ENCODE measurements at places on chromosomes 16 and 17.
A peak's percentile ranks its signal among the peaks of the same experiment; 100 is the strongest.

- DNase-seq = no peak
Observed at GRCh38 chr17:73013816-73014663, 78.4 kb downstream of the SLC39A11 start.

GRCh38 chr17:67095803-67096202 lies 51.4 kb downstream of the CACNG1 start:
- DNase-seq = no peak

DNA sequence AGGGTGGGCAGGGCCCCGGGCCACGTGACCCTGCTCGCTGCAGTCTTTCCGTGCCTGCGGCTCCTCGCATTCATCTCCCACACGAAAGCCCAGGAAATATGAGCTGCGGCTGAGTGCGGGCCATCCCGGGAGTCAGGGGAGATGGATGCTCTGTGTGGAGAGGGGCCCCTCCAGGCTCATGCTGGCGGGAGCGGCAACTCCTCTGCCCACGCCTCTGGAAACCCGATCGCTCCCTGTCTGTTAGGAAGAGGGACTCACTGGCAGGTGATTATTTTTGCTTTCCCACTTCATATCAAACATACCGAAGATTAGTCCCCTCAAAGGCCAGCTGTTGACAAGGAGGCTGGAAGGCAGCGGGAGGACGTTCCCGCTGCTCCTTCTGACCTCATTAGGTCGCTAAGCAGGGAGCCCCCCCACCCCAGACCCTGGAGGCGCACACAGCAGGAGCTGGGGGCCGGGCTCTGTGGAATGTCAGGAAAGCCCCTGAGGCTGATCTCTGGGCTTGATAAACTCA lies 228.5 kb downstream of the FOXL1 start:
- no peak for DNase-seq

DNA sequence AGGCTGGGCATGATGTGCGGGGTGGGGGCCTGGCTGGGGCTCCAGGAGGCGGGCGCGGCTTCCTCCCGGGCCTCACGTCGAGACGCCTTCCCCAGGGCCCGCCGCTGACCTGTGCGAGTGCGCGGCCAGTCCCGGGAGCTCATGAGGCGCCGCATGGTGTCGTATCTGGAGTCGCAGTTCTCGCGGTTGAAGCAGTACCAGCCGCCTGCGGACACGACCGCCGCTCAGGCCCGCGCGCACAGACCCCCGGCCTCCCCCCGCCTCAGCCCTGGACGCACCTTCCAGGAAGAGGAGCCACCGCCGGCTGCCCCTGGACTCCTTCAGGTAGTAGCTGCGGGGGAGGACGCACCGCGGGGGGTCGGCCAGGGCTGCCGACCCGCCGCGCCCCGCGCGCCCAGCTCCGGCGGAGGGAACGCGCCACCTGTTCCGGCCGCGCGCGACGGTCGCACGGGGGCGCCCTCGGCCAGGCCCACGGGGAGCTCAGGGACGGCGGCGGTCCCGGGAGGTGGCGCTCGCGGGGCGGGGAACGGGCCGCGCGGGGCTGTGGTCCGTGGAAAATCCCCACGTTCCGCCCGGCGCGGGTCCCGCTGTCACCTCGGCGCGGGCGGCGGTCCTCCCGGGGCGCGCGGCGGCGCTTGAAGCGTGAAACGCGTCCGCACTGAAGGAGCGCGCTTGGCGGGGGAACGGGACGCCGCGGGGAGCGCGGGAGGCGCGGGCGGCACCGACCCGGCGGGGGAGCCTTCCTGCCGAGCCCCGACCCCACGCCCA lies 1.4 kb downstream of the NOTUM start:
- DNase-seq = peak; percentile 83

DNA sequence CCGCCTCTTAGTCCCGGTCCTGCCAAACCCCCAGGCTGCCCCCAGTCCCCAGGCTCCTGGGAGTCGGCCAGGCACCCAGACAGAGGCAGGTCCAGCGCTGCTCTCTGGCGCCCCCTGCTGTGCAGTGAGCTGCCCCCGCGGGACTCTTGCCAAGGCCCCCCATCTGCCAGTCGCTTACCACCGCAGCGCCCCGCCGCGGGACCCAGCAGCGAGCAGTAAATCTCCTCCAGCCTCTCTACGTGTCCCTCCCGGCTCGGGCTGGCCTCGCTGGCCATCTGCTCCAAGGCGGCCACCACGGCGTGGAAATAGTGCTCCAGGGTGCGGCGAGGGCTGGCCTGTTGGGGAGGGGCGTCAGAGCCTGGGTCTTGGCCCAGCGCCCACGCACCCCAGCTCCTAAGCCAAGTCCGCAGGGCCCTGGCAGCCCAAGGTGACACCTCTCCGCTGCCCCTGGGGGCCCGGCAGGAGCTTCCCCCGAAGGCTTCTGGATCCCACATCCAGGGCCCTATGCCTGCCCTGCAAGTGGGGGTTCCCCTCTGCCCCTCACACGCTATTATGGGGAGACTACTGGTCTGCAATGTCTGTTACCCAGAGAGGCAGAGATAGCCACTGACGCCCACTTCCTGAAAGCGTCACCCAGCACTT lies 33.7 kb upstream of the MFSD6L start:
- peak; percentile 59 for DNase-seq

DNA sequence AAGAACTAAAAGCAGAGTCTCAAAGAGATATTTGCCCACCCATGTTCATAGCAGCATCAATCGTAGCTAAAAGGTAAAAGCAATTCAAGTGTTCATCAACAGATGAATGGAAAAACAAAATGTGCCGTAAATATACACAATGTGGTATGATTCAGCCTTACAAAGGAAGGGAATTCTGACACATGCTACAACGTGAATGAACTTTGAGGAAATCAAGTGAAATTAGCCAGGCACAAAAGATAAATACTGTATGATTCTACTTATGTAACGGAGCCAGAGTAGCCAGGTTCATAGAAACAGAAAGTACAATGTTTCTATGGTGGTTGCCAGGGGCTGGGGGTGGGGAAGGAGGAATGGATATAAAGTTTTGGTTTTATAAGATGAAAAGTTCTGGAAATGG lies 57.8 kb upstream of the IL34 start:
- DNase-seq = no peak

GRCh38 chr17:58249270-58250133 lies 11.1 kb downstream of the LPO start:
- peak; percentile 83 for DNase-seq

DNA sequence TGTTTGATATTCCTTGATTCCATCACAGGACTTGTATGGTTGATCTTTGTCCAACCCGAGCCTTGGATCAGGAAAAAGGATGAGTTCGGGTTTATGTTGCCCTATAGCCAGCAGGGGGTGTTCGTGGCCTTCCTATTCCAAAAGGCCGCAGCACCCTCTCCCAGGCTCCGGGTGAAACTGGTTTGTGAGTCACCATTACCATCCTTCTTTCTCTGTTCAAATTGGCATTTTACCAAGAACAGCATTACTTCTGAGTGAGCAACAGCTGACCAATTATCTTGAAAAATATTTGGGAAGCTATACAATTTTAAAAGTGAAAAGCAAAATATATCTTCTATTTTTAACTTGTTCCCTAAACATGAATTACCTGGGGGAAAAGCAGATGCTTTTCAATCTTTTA lies 24.3 kb upstream of the KRT20 start:
- peak; percentile 82 for DNase-seq

GRCh38 chr16:84999200-84999599 lies 12.1 kb downstream of the ZDHHC7 start:
- DNase-seq = no peak

GRCh38 chr17:15654886-15655561 lies 29.1 kb downstream of the TRIM16 start:
- no peak for DNase-seq

DNA sequence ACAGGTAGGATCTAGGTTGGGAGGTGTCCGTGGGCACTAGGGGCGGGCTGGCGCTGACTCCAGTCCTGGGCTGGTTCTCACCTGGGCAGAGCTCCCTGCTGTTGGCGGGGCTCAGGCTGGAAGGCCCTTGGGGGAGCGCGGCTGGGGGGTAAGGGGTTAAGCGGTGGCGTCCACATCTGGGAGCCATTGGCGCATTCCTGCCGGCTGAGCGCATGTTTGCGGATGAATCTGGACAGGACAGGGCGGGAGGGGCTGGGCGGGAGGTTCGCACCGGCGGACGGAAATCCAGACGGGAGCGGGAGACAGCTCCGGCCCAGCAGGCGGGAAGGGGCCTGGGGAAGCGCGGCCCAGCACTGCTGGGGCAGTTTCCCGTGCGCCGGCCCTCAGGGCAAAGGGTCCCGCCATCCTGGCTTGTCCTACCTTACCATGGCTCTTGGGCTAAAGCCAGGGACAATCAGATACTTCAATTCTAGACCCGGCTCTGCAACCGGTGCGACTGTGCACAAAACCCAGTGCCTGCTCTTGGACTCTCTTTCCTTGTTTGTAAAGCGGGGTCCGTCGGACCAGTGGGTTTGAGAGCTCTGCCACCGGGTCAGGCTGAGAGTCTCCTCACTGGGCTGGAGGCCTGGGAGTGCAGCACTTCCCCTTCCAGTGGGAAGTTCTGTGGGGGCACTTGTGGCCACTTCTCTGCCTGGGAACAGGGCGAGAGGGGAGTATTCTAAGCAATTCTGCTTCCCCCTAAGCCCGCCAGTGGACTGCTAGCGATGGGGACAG lies 7.8 kb downstream of the RARA start:
- no peak for DNase-seq

GRCh38 chr17:332023-332422 lies 20.6 kb downstream of the RPH3AL start:
- DNase-seq = no peak

GRCh38 chr17:42272162-42272907 lies 3.9 kb downstream of the STAT5B start:
- DNase-seq = no peak

DNA sequence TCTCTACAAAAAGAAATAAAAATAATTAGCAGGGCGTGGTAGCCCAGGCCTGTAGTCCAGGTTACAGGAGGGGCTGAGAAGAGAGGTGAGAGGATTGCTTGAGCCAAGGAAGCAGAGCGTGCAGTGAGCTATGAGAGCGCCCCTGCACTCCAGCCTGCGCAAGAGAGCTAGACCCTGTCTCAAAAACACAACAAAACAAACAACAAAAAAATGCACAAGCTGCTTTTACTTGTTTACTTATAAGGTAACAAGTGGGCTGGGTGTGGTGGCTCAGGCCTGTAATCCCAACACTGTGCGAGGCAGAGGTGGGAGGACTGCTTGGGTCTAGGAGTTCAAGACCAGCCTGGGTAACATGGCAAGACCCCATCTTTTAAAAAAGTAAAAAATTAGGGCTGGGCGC lies 1.7 kb downstream of the CYTH1 start:
- no peak for DNase-seq

DNA sequence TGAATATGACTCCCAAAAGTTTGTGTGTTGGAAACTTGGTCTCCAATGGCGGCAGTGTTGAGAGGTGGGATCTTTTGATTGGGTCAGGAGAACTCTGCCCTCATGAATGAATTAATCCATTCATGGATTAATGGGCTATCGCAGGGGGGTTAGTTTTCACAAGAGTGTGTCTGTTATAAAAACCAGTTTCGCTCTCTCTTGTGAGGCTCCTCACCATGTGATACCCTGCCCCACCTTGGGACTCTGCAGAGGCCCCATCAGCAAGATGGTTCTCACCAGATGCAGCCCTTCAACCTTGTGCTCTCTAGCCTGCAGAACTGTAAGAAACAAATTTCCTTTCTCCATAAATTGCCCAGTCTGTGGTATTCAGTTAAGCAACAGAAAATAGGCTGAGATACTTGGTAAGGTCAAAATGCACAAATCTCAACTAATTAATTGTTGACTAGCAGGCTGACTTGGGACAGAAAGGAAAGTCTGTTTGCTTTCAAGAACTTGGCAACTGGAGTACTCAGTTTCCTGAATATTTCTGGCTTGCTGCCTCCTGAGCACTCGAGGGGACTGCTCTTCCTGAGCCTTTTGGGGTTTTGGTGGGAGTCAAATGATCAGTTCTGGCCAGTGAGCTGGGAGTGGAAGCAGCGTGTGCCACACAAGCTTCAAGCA lies 13.8 kb upstream of the CCL17 start:
- DNase-seq = no peak

DNA sequence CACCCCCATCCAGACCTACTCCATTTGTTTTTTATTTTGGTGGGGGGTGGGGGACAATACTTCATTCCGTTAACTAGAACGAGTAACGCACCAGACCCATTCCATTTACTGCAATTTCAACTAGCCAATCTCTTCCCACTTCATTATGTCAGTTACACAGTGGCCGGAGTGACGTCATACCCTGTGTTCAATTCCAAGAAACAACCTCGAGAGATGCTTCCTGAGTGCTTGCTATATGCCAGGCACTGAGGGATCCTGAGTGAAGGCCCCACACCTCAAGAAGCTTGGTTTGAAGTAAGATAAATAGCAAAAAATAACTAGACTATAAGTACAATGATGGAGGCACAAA lies 9.1 kb upstream of the SIAH1 start:
- no peak for DNase-seq

All from stimulated activated CD4-positive, alpha-beta T cell treated with anti-CD3 and anti-CD28 coated beads, Interleukin-15, amount 100 ng/mL, for 24 hours (primary cell).